Stimulated activated CD8-positive, alpha-beta memory T cell treated with anti-CD3 and anti-CD28 coated beads, Interleukin-15, amount 100 ng/mL, for 1 hour (primary cell): ENCODE measurements at places on chromosomes 7 and 10.

GRCh38 chr7:46626261-46626660 is 705.2 kb upstream of the IGFBP3 start:
- no peak for DNase-seq

DNA sequence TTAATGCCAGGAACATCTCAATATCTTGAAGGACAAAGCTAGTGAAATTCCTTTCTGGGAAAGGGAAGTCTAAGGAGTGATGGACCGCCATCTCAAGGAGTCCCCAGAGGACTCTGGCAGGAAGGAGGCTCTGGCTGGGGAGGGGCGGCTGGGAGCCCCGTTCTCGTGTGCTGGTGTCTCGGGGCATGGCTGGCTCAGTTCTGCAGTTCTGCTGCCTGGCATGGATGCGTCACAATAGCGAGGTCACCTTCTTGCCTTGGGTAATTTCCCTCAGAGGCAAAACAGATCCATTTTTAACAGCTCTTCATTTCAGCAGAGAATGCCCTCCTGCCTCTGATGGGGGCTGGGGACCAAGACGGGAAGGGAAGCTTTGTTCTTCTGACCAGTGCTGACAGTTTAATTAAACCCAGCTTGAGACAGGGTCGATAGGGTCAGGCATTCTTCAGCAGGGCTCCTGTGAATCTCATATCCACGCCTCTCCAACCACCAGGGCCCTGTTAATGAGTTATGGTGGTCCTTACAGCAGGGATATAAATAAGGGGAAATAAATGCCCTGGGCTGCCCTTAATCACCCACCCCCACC is 35.7 kb downstream of the SLIT1 start:
- DNase-seq, result no peak

- no peak for DNase-seq
Measured at GRCh38 chr10:3750854-3751253, 34.2 kb downstream of the KLF6 start.

DNA sequence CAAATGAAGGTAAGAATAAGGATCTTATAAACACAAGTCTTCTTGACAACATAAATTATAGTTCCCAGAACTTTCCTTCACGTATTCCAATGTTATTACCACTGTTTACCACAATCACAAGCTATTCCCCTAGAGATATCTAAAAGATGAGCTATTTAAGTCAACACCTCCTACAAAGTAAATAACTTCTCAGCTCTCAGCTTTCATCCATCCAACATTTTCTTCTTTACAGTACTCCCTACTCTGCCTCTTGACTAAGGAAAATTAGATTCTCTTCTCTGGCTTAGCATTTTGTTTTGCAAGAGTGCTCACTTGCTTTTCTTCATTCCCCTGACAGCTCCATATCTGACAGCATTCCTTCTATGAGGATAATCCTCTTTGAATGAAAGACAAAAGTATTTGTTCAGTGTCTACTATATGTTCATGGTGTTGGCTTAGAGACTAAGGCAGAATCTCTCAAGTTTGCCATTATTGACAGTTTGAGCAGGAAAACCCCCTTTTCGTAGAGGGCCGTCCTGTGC is 93.0 kb upstream of the IL6 start:
- no peak for DNase-seq

- no peak for DNase-seq
Measured at GRCh38 chr7:74044366-74045350, 16.7 kb downstream of the ELN start.

DNA sequence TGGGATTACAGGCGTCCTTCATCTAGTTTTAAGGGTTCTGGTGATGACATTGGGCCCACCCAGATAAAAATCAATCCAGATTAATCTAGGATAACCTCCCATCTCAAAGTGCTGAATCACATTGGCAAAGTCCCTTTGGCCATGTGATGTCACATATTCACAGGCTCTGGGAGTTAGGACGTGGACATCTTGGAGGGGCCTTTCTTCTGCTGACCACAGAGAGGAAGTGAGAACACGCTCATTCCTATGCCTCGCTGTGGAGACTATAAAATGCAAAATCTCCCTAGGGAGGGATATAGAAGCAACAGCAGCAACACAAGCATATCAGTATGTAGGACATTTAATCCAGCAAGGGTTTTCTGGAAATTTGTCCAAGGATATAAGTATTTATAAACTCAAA is 266.0 kb upstream of the PITRM1 start:
- no peak for DNase-seq

DNA sequence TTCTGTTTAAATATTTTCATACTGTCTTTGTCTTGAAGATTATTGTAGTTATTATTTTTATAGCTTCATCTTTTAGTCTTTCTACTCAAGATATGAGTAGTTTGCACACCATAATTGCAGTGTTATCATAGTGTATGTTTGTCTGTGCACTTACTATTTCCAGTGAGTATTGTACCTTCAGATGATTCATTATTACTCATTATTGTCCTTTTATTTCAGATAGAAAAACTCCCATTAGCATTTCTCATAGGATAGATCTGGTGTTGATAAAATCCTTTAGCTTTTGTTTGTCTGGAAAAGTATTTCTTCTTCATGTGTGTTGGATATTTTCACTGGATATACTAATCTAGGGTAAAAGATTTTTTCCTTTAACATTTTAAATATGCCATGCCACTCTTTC is 646.2 kb upstream of the GRM3 start:
- no peak for DNase-seq

GRCh38 chr7:22858640-22859561 is 36.3 kb upstream of the TOMM7 start:
- no peak for DNase-seq

DNA sequence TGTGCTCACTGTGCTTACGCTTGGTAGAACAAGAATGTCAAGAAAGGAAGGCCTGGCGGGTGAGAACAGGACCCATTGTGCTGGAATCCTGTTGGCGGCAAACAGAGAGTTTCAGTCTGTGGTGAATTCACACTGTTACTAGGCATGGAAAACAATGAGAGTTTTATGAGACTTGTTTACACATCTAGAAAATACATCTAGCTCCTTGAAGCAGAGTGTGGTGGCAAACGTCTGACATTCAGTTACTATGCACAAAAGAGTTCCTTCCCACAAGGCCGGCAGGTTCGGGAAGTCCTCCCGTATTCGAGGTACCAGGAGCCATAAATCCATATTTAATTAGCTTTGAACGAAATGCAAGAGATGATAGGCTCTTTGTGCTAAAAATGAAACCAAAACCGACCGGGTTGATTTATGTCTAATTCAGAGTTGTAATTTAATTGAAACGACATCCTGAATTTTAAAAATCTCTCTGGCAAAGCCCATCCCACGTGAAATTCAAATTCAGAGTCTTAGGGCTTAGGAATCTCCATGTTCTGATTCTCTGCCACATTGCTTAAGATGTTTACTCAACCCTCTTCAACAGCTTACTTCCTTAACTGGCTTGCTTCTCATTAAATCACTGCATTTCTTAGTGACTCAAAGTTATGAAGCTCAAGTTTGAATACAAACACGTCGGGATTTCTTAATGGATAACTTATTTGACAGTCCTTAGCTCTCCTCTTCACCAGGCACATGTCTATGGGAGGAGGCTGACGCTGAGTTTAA is 299.9 kb upstream of the PITRM1 start:
- no peak for DNase-seq

DNA sequence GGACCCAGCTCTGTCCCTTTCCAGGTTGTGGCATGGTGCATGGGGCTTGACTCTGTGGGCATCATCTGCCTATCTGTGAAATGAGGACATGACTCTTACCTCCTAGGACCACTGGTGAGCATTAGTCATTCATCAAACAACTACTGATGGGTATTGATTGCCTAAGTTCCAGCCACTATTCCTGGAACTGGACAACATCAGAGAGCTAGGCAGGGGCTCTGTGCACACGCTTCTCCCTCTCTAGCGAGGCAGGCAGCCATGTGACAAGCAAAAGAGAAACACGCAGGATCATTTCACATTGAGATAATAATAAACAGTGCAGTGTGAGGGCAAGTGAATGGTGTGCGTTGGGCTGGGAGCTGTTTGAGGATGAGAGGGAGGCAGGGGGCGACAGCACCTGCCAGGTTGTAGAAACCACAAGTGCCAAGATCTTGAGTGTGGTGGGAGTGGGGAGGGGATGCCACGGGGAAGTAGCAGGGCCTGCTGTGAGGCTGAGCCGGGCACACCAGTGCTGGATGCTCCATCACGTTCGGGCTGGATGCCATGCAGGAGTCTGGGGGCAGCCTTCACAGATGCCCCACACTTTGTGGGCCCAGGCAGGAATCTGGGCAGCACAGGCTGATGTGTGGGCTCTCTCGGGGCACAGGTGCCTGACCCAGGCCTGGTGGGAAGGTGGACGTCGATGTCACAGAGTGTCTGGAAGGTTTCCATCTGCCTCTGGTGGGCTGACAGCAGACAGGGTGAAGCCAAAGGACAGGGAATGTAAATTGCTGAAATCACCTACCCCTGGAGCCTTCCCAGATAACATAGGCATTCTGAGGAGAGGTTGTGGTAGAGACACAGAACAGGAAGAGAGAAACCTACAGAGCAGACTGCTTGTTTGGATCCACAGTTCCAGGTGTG is 405.5 kb downstream of the RPS24 start:
- DNase-seq, result no peak

DNA sequence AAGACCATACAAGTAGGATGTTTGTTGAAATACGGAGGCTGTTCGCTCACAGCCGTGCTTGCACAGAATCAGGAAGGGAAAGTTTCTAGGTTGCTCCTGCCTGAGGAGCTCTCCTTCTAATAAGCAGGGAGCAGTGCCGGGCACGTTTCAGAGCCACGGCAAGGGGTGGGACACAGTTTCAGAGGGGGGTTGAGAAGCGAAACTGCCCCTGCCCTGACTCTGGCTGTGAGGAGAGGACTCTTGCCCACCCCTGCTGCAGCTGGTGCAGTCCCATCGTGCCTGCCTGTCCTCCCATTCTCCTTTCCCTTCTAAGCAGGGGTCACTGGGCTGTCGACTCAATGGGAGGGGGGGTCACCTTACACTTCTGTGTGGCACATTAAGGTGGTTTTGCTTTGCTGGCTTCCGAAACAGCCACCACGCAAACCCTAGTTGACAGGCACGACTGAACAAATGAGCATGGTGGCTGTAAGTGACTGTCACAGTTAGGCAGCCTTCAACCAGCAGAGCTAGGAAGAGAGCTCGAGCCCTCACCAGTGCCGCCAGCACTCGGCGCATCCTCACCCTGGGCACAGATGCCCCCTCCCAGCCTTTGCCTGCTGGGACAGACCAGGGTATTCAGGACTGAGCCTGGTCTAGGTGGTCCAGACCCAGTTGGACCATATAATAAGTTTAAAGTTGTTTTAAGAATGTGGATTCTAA is 37.5 kb downstream of the ZNF467 start:
- no peak for DNase-seq

GRCh38 chr7:156022483-156023459 is 210.5 kb upstream of the SHH start:
- no peak for DNase-seq

DNA sequence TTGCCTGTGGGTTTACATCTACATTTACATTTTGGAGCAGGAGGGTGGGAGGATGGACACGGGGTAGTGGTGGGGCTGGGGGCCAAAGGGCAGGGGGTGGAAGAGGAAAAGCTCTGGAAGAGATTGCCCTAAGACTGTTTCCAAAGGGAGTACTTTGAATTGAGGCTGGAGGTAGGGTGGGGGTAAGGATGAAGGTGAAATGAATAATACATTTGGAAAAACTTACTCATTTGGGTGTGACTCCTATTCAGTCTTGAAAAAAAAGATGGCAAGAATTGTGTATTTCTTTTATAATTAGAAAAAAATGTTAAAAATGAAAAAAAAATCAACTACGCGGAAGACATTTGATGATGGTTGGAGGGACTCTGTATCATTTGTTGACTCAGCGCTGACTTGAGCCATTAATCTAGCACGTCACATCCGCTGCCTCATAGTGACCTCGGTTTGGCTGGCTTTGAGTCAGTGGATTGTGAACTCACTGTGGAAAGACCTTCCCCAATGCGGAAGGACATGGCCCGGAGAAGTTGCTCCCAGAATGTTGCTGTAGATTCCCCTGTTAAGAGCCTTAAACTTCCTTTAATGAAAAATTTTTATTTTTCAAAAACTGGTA is 2.8 kb downstream of the FAM180A start:
- no peak for DNase-seq

- no peak for DNase-seq
Measured at GRCh38 chr10:5117026-5117425, 22.8 kb downstream of the AKR1C3 start.

DNA sequence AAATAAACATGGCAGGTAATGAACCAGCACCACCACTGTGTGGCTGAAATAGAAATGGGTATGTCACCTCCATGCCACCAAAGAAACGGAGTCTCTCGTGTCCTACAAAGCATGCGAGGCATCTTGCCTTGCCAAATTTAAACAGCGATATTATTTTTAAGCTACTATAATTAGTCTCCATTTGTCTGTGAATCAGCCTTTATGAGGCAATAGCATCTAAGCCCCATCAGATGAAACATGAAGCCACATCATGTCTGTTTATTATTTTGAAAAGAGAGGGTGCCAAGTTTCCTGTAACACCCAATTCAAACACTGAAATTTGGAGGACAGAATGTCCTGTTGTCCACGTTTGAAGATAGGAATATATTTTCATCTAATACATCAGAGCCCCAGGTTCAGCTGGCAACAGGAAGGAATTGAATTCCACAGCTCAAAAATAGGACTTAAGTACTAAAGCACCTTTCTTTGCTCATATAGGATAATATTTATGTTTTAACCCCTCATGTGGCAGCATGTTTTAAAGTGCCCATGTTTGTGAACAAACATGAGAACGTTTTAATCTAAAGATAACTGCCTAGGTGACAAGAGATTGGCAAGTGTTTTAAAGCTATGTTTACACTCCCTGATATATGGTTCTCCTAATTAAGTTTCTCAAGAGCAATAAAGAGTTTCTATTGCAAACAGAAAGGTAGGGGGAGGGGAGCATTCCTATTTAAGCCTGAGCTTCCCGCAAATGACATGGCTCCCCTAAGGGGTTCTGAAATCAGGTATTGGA is 86.8 kb downstream of the SORBS1 start:
- no peak for DNase-seq

- DNase-seq, result no peak
Measured at GRCh38 chr7:157693071-157693520, 356.3 kb downstream of the DNAJB6 start.

- DNase-seq, result no peak
Measured at GRCh38 chr10:86261941-86262687, 104.5 kb downstream of the GRID1 start.

- no peak for DNase-seq
Measured at GRCh38 chr10:15189133-15189885, 20.8 kb upstream of the NMT2 start.
